ENCODE measurements at places on chromosomes 4 and X.

DNA sequence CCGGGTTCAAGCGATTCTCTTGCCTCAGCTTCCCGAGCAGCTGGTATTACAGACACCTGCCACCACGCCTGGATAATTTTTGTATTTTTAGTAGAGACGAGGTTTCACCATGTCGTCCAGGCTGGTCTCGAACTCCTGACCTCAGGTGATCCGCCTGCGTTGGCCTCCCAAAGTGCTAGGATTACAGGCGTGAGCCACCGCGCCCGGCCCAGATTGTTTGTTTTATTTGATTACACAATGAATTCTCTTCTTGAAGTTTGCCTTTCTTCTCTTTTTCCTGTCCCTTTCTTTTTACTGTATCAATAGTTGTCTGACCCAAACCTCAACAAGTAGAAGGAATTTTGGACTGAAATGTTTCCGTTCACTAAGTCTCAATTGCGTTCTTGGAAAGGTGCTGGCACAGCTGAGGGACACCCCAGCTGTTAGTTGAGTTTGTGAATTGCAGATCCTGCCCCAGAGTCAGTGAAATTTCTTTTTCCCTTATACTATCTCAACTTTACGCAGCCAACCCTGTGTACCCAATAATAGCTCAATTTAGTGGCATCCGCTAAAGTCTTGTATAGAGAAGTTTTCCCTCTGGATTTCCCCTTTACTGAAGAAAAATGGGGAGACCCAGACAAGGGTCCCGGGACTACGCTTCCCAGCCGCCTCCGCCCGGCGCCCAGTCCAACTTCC is 639 bp upstream of the MTM1 start:
- DNase-seq = no peak

DNA sequence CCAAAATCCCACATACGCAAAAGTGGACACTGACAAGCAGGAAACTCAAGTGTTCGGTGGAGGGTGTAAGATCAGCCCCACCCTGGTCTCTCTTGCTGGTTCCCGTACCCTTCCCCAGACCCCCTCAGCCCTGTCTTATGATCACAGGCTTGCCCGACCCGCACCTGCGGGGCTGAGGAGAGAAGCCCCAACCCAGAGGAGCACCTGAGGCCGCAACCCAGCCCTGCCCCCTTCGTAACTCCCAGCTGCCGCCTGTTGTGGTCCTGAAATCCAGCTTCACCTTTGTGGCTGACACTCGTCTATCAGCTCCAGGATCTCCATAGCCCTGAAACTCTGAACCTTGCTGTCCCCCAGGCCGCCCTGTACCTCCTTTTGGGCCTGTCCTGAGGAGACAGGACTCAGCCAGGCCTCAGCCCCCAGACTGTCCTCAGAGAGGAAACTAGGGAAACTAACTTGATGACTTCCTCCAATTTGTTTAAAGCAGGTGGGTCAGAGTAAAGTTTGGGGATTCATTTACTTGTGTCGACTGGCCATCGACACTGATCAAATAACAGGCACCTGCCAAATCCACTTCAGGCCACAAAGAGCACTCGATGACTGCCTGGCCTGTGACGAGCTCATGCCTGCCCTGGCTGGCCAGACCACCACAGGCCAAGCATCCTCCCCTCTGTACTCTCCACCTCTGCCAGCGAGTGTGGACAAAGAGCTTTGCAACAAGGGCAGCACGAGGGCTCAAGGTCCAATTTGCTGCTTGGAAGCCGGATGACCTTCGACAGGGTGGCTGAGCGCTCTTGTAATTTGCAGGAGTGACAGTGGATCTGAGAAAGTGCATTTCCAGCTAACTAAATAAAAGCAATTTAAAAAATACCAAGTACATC is 19.3 kb downstream of the DCTD start:
- no peak for DNase-seq

DNA sequence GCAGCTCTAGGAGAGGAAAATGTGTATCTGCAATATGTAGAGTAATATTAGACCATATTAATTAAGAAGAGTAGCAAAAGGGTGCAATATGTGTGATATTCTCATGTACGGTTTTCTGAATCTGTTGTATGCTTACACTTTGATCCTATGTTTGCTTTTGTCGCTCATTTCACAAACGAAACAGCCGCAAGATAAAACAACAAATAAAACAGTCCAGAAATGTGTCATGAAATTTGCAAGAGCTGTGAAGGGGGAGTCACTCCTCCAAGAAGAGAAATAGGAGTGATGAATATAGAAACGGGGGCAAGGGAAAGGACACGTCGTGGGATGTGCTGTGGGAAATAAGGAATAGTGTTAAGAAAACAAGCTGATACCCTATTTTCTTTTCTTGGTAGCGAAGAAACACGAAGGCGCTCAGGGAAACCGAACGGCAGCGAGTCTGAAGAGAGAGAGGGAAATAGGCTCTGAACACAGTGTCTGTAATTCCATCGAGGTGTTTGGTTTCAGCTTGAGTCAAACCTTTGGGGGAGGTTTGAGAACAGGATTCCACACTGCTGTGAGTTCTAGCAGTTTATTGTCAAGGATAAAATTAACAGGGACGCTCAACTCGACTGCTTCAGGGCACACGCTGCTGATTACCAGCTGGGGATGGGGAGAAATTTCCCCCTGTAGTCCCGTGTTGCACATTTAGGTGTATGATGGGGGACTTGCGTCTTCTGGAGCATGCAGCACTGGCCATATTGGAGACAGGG is 595.6 kb upstream of the TENM3 start:
- DNase-seq = no peak

DNA sequence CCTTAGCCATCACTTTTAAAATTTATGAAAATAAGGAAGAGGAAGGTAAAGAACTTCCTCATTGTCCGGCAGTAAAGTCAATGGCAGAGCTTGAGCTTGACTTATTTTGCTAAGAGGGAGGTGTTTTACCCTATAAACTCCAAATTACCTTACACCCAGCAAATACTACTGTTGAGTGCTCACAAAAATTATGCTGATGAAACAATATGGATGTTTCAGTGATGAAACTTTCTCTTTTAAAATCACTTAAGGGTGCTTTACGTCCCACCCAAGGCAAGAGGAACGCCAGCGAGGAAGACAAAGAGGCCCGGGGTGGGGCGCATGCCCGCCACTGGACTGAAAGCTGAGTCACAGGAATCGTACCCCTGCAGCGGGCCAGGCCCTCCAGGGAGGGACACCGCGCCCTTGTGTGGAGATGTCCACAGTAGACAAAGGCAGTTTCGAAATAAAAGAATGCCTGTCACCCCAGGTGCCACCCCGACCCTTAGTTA is 560 bp upstream of the TMSB4X start:
- peak; percentile 38 for DNase-seq

DNA sequence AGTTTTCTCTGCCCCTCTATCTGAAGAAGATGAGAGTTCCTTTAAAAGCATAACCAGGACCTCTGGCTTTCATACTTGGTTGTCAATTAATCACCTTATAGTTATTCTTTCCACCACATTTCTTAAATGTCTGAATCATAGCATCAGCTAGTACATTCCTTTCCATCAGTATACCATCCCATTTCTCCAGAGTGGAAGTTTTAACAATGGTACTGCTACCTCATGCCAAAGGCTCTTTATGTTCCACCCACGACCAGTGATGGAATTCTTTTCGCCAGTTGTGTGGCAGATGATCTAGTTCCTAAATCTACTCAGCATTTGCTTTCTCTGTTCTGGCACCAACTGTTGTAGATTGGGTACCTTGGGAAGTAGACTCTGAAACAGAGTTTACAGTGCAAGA is 379.8 kb downstream of the ZNF674 start:
- no peak for DNase-seq

GRCh38 chr4:109065006-109065405 is 237.5 kb downstream of the COL25A1 start:
- no peak for DNase-seq

- DNase-seq = no peak
Observed at GRCh38 chrX:135557344-135557743, 36.9 kb downstream of the INTS6L start.

- DNase-seq = no peak
Observed at GRCh38 chrX:50770702-50771101, 43.3 kb downstream of the SHROOM4 start.

DNA sequence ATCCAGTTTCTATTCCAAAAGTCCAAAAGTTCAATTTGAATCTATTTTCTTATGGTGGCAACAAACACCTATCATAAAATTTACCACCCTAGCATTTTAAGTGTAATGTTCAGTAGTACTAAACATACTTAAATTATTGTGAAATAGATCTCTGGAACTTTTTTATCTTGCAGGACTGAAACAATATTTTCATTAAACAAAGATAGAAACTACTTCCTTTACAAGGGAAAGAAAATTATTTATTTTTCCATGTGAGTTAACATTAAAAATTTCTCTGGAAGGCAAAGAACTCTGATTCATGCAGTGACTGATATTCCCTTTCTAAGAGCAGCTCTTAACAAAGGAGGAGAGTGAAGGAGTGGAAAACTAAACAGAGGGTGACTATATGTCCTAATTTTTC is 40.2 kb downstream of the ADH7 start:
- DNase-seq = no peak

DNA sequence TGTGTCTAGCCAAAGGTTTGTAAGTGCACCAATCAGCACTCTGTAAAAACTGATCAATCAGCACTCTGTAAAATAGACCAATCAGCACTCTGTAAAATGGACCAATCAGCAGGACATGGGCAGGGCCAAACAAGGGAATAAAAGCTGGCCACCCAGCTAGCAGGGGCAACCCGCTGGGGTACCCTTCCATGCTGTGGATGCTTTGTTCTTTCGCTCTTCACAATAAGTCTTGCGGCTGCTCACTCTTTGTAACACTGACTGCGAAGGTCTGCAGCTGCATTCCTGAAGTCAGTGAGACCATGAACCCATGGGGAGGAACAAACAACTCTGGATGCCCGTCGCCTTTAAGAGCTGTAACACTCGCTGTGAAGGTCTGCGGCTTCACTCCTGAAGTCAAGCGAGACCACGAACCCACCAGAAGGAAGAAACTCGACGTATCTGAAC is 14.3 kb downstream of the HNRNPDL start:
- no peak for DNase-seq

DNA sequence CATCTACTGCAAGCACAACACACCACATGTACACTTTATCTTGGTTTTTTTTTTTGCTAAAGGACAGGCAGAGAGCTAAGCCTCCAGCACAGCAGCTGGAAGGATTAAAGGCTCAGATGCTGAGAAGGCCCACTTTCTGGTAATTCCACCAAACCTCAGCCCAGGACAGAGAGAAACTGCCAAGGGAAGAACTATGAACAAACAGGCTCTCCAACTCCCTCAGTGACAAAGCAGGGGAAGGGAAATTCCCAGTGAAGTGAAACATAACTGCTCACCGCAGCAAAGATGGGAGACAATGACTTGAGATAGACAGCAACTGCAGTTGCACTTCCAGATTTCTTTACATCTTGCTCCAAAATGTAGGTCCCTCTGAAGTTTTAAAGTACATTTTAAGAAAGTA is 4.8 kb downstream of the PROM1 start:
- DNase-seq = no peak

DNA sequence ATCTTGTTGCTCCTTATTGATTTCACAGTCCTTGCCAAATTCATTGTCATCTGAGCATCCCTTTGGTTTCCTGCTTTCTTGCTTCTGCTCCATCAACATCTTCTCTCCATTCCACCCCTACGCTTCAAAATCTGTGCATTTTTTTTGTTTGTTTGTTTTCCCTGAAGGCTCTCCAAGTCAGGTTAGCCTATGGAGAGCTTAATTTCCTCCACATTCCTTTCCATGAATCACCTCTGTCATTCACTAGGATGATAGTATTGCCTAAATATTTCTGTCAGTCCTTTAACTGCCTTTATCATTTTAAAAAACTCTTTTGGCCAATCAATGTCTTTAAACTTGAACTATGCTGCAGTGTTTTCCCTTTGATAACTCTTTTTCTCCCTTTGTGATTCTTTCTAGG is 67.7 kb downstream of the PPARGC1A start:
- no peak for DNase-seq

GRCh38 chr4:175905925-175906324 is 93.9 kb upstream of the GPM6A start:
- DNase-seq = no peak

DNA sequence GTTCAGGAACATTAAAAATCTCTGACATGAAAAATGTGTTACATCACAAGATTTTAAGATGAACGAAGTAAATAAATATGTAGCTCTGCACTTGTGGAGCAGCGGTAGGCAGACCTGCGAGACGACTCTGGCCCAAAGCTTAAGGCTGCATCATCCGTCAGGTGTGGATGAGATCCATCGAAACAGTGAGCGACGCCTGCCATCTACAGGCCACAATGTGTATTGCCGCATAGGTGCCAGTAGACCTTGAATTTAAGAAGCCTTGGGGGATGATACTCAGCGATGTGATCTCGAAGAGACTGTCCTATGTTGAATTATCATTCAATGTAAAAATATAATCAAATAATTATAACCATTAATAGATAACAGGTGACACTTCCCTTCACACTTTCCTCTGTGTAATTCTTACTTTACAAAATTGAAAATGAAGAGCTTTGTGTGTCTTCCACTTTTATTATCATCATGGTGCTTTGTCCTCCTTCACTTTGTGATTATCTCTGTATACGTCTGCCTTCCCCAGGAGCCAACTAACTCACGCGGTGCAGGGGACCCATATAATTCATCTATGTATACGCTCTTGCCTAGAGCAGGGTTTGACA is 851.0 kb downstream of the RAB28 start:
- DNase-seq = peak; percentile 82

DNA sequence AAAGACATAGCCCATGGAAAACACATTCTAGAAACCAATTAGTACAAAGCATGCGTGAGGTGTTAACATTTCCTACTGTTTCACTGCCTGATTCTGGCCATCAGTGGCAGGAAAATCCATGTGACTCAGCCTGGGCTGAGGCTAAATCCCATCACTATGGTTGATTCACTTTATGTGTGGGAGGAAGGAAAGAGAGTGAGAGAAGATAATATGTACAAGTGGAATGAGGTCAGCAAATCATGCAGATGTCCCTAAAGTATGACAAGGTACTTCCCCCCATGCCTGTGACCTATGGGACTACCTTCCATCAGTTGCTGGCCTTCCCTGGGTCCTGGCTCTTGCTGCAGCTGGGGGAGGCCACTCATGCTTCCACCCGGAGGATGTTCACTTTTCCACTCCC is 64.2 kb upstream of the MAP3K15 start:
- no peak for DNase-seq

- DNase-seq = no peak
Observed at GRCh38 chr4:129043523-129043922, 49.8 kb downstream of the SCLT1 start.

- no peak for DNase-seq
Observed at GRCh38 chr4:7830747-7831146, 108.9 kb downstream of the AFAP1 start.

DNA sequence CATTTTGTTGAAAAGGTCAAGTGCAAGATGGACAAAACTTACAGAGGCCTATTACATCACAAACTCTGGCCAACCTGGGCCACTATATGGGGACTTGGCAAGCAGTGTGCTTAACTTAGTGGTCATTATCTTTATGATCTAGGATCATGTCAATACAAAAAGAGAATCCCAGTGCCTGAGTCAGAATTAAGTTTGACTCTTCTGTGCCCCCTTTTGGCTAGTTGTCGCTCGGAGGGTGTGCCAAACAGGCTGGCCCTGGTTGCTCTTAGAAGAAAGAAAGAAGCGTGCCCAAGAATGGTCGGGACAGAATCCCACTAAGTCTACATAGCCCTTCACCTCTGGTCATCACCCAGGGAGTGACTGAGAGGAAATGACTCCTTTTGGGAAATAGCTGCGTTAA is 100.1 kb downstream of the EIF4E start:
- DNase-seq = no peak

All from neural crest cell (in vitro differentiated cells).